Regular cardiac myocyte (primary cell): ENCODE measurements at places on chromosomes 11 and 22. TPM values are rescaled to one million over a fixed set of nuclear protein-coding genes. Genes with fewer than 3 reads are reported as not detected.

SLC37A2 gene
- total RNA-seq, result 0.56 and 1.3 TPM in 2 replicates

CHADL gene
- total RNA-seq, result 0.96 and 1.4 TPM in 2 replicates

CRYBB2 gene
- not detected in 2 replicates for total RNA-seq

SHISAL1 gene
- 0.77 and 2.0 TPM in 2 replicates for total RNA-seq

YPEL4 gene
- total RNA-seq, result 2.8 TPM in 1 of 2 replicates, not detected in the other

JAML gene
- not detected in 2 replicates for total RNA-seq
